WERI-Rb-1 (cell line): ENCODE measurements at places on chromosomes 6 and 20.

GRCh38 chr6:73393278-73393677, 1.4 kb upstream of the DDX43 start:
- no peak for DNase-seq

DNA sequence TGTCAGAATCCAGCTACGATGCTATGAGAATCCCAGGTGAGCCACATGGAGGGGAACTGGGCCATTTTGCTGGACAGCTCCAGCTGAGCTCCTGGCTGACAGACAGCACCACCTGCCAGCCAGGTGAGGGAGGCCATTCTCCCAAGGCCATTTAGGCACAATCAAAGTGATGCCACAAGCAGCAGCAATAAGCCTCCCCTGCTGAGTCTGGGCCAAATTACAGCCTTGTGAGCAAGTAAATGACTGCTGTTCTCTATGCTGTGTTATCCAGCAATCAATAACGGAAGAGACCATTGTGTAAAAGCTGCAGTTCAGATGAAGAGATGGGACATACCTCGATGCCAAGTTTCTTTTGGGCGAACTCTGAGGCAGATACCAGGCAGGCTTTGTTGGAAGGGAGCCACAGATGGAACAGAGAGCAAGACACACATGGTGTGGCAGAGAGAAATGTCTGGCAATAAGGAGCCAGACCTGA, 14.0 kb upstream of the SCGN start:
- DNase-seq: no peak

- no peak for DNase-seq
Measured at GRCh38 chr20:47988676-47989075, 203.4 kb upstream of the SULF2 start.

GRCh38 chr6:30775104-30775503, 30.8 kb upstream of the IER3 start:
- DNase-seq: no peak

DNA sequence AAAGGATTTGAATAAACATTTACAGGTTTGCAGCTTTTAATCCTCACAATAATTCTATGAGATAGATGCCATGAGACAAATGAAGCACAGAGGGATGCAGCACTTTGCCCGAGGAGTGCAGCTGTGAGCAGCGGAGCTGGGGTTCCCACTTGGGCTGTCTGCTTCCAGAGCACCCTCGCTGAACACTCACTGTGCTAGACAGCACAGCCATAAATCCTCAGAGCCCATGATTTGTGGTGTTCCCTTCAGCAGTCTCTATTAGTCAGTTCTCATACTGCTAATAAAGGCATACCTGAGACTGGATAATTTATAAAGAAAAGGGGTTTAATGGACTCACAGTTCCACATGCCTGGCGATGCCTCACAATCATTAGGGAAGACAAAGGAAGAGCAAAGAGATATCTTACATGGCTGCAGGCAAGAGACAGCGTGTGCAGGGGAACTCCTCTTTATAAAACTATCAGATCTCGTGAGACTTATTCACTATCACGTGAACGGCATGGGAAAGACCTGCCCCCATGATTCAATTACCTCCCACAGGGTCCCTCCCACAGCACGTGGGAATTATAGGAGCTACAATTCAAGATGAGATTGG, 25.3 kb upstream of the CTAGE9 start:
- no peak for DNase-seq

- DNase-seq: no peak
Measured at GRCh38 chr6:142857233-142857761, 87.7 kb downstream of the HIVEP2 start.

GRCh38 chr6:163461696-163462095, 47.2 kb downstream of the QKI start:
- no peak for DNase-seq

GRCh38 chr6:160248538-160248937, 10.1 kb downstream of the SLC22A2 start:
- no peak for DNase-seq

- peak; percentile 91 for DNase-seq
Measured at GRCh38 chr6:24494821-24495795, at the start of gene ALDH5A1. Gene ALDH5A1 (plus strand): TSS chr6:24494969. CDS start chr6:24494997, 28 bp downstream.

DNA sequence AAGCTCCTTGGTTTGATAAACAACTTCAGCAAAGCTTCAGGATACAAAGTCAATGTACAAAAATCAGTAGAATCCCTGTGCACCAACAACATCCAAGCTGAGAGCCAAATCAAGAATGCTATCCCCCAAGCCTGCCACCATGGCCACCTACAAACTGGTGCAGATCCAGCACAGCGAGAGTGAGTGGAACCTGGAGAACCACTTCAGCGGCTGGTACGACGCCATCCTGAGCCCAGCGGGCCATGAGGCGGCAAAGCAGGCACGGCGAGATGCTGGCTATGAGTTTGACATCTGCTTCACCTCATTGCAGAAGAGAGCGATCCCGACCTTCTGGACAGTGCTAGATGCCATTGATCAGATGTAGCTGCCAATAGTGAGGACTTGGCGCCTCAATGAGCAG, 170.3 kb downstream of the KHDC1L start:
- no peak for DNase-seq

- DNase-seq: no peak
Measured at GRCh38 chr6:149990212-149990660, 26.5 kb downstream of the ULBP1 start.

DNA sequence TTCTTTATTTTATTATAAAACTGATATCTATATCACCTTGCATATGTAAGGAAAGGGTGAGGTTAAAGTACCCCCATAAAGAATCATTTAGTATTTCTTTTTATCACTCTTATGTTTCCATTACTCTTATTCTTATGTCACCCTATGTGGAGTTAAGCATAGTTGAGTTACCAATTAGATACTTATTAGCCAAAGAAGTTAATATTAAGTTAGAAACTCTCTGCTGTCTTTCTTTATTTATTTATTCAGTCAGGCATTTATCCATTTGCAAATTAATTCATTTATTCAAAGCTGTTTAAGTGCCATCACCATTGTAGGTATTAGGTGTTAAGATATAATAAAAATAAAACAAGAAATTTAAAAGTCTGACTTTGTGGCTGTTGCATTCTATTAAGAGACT, 1279.1 kb upstream of the CITED2 start:
- DNase-seq: no peak

GRCh38 chr6:106476331-106477105, 116.0 kb downstream of the CRYBG1 start:
- DNase-seq: no peak

- DNase-seq: no peak
Measured at GRCh38 chr6:42251911-42252637, 34.4 kb upstream of the MRPS10 start.

GRCh38 chr6:169795196-169795595, 43.8 kb downstream of the ERMARD start:
- DNase-seq: no peak

DNA sequence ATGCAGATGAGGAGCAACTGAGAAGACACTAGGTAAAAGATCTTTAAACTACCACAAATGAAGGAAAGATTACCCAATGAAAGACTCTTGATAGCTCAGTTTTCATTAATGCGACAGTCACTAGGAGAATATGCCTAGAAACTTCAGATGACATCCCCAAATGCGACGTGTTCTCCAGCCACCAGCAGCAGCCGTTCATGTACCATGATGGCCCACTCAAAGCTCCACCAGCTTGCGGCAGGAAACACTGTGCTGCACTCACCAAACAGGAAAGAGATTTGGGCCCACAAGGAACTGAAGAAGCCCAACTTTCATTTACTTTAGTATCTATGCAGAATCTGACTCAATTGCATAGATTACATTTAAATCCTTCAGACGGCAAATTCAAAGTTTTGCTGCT, 7.5 kb downstream of the DIDO1 start:
- DNase-seq: no peak
